ENCODE measurements at places on chromosomes 2 and 18.

DNA sequence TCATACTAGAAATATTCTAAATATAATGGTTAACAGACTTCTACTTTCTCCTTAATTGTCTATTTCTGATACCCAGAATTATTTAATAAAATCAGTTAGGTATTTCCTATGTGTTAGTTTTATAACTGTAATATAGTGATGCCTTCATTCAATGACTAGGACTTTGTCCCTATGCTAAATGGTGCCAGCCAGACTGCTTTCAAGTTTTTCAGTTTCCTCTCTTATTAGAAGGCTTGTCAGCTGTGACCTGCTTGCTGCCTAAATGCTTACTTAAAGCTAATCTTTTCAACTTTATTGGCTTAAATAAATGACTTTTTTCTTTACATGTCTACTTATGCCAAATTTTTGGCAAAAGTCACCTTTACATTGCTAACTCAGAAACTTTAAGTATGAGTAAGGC, 30.7 kb downstream of the BAZ2B start:
- DNase-seq, result no peak

- no peak for DNase-seq
Measured at GRCh38 chr18:55524353-55525073, 63.5 kb downstream of the TCF4 start.

DNA sequence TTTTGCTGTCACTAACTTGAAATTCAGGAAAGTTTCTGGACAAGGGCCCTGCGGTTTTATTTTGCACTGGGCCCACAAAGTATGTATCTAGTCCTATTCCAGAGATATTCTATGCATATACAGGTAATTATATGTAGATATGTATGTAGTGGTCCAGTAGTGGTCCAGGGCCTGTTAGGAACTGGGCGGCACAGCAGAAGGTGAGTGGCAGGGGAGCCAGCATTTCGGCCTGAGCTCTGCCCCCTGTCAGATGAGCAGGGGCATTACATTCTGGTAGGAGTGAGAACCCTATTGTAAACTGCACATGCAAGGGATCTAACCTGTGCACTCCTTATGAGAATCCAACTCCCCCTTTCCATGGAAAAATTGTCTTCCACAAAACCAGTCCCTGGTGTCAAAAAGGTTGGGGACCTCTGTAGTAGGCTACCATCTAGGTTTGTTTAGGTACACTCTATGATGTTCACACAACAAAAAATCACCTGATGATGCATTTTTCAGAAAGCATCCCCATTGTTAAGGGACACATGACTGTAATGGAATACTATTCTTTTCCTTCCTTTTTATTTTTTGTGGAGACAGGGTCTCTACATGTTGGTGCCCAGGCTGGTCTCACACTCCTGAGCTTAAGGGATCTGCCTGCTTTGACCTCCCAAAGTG, 2.8 kb upstream of the PPP4R3B start:
- no peak for DNase-seq

DNA sequence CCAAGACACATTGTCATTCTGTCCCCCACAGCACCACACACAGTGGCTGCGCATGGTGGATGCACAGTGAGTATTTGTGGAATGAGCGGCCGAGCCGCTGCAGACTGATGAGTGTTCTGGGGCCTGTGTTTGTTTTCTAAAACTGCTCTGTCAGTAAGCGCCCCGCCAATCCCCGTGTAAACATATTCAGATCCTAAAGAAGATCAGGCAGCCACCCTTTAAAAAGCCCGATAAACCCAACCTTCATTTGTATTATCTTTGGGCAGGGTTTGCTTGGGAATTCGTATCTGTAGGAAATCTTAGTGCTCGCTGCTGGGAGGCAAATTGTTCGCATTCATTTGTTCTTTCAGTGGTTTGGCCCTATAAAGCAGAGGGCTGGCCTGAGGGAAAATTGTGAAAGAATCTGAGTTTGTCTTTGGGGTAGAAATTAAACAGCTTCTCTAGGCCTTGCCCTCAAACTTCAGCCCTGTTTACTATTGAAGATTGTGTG, 68.6 kb downstream of the TGOLN2 start:
- DNase-seq, result no peak

- DNase-seq, result no peak
Measured at GRCh38 chr18:77268456-77268855, 18.8 kb downstream of the GALR1 start.

DNA sequence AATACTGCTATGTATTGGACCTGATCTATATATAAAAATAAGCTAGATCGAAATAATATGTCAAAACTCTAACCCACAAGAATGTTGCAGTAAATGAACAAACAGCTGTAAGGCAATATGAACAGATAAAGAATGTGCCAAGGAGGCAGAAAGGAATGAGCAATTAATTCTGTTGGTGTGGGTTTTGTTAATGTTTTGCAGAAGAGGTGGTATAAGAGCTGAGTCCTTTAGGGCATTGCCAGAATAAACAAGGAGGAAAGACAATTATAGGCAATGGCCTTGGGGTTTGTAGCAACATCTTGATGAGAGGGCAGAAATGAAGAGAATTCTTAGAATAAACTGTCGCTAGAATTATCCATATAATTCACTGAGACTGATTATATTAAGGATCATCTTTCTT, 240.9 kb upstream of the GULP1 start:
- DNase-seq, result no peak

- DNase-seq, result no peak
Measured at GRCh38 chr18:51988277-51988676, 351.7 kb upstream of the DCC start.

- no peak for DNase-seq
Measured at GRCh38 chr2:39059366-39059952, 61.4 kb downstream of the SOS1 start.

- no peak for DNase-seq
Measured at GRCh38 chr2:154130821-154131220, 259.1 kb downstream of the GALNT13 start.

DNA sequence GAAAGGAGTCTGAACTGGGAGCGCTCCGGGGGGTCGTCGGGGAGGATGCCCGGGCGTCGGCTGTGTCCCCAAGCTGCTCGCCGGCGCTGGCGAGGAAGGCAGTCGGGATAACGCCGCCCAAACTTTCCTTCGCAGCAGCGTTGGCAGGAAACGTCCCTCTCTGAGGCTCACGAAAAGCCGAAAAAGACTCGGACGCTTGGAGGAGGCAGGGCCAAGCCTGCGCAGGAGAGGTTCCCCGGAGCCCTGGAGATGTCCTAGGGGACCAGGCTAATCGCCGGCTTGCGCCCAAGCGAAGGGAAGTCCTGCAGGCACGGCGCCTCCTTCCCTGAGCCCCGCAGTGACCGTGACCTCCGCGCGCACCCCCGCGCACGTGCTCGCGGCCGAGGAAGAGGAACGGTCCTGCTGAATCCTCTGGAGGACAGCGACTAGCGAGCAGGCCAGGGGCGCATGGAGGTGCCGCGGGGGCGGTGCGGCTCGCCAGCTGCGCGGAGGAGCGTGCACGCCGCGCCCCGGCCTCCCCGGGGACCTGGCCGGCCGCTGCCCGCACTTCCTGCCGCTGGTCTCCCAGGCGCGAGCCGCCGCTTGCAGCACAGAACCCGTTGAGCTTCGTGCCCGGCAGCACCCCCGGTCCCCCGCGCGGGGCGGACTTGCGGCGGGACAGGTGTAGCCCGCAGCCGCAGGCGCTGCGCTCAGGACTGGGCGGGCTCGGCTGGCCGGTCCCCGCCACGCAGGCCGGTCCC, at the start of gene SH3RF3:
Gene SH3RF3, plus strand, starts transcription at position 590 of the 740 bp plus-strand sequence.
- peak; percentile 34 for DNase-seq

DNA sequence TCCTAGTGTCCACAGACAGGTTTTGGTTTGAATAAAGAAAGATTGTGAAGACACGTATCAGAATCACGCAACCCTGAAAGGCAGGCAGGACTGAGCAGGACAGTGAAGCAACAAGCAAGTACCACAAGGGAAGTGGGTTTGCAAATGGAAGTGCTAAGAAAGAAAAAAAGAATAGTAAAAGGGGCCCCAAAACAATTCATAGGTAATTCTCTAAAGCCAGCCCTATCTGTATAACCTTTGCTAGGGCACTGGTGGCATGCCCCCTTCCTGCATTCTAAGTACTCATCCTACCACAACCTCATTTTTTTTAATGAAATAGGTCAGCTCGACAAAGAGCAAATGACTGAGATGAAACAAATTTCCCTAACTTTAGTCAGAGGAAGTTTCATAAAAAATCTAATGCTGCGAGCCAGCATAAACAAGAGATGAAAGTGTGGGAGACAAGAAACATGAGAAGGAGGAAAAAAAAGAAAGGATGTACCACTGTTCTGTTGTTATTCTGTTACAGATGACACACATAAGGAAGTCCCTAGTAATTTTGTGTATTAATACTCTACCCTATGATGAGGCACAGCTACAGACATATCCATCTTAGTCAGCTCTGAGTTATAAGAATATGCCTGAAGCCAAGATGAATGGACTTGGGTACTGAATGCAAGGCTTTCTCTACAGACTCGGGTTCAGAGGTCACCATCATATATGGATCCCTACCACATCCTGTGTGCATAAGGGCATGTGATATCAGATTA, 32.2 kb downstream of the IKZF2 start:
- peak; percentile 13 for DNase-seq

DNA sequence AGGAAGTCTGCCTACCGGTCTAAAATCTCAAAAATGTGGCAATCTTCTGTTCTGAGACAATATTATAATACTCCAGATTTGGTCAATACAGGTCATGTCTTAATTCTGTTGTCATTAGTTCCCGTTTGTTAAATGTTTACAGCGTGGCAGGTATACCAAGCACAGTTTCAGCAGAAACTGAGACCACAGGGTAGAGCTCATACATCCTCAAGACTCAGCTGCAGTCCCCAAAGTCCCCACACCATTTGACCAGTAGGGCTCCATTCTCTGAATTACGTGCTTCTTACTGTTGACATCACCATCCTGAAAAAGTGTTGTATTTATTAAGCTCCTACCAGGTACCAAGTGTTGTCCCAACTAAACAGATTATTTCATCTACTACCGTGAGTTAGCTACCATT, 157.1 kb downstream of the MC4R start:
- no peak for DNase-seq

DNA sequence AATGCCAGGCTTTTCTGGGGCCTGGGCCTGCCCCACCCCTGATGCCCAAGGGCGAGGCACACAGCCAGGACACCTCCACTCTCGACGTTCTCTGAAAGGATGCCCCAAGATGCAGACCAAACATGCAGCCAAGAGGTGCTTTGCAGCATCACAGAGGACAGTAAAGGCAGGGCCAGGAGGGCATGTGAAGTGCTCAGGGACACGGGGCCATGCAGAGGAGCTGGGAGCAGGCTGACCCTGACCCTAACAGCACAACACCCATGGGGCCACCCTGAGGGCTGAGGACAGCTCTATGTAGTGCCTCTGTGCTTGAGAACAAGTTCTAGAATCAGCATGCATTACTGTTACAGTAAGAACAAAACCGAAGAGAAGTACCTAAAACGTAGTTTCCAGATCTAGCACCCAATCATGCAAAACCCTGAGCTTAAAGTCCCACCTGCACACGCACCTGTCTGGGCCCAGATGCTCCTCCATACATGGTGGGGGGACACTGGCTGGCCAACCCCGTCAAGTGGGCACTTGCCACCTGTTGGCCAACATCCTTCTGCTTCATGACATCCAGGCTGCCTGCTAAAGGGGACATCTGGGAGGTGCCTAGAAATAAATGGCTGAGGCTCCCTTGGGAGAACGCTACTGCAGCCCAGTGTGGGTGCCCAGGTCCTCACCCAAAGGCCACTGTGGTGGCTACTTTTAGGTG, 15.4 kb downstream of the HS6ST1 start:
- no peak for DNase-seq

DNA sequence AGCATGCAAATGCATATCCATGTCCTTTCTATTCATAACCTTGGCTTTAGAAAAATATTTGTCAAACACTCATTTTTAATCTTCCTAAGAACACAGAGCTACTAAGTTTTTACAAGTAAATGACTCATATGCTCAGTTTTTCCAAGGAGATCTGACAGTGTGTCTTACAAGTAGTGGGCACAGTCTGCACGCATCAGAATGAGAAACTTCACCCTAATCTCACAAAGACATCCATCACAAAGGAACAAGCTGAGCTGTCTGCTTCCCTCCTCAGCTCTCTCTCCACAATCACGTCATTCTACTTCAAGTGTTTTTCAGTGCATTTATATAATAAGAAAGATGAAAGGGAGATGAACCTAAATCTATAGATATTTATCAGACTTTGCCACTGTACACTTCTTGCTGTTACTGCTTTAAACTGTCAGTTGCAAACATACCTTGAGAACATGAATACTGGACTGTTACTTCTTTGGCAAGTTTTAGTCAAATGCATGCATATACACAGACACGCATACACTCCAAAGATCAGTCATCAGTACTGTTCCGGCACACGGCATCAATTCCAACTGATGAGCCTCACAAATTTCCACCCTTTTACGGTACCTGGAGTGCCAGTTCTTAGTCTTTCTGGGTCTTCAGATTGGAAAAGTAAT, 75.7 kb downstream of the RBMS1 start:
- DNase-seq, result no peak

DNA sequence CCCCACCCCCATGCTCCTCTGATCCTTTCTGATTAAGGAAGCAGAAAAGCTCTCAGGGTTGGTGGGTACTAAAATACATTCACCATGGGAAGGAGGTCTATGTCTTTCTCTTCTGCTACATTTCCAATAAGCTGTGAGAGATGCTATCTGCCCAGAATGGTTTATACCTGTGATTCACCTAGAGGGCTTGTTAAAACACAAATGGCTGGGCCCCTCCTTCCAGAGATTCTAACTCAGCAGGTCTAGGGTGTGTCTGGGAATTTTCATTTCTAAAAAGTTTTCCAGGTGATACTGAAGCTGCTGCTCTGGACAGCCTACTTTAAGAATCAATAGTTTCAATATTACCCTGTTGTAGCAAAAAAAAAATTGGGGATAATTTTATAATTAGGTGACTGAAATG, 772.2 kb upstream of the ZEB2 start:
- no peak for DNase-seq

DNA sequence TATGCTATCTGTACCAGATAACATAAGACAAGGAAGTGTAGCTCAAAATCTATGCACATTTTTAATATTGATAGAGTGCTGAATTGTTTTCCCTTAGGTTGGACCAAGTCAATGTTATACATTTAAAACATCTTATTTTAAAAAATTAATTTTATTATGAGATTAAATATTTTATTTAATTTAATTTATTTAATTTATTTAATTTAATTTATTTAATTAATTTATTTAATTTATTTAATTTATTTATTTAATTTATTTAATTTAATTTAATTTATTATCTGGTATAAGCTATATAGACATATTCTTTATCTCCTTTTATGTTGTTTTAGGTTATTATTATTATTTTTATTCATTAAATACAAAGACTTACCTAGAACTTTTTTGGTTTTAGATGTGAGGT, 551.7 kb upstream of the LRRTM1 start:
- DNase-seq, result no peak

DNA sequence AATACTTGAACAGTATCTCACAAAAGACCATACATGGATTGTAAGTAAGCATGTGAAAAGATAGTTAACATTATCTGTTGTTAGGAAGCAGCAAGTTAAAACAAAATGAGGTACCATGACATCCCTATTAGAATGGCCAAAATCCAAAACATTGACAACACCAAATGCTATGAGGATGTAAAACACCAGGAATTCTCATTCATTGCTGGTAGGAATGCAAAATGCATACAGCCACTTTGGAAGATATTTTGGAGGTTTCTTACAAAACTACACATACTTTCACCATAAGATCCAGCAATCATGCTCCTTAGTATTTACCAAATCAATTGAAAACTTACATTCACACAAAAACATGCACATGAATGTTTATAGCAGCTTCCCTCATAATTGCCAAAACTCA, 30.9 kb upstream of the ICOS start:
- DNase-seq, result no peak
